ENCODE measurements at places on chromosomes 6 and 20. TPM values are rescaled to one million over a fixed set of nuclear protein-coding genes. Genes with fewer than 3 reads are reported as not detected.

Gene HBS1L
- total RNA-seq, result 105 TPM

DNA sequence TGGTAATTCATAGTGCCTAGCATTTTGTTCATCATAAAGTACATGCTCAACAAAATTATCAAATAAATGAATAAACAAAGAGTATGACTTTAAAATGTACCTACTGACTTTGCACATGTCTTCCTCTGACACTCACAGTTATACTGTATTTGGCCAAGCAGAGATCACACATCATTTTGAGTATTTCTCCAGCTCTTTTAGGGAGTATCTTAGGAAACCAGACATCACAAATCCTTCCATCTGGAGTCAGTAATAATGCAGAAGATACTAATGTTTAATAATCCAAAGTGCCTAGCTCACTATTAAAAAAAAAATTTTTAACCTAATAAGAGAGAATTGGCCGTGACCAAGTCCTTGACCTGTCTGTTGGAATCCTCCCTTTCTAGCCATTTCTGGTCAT lies 154.6 kb downstream of the ZNF217 start:
- no peak for DNase-seq

DNA sequence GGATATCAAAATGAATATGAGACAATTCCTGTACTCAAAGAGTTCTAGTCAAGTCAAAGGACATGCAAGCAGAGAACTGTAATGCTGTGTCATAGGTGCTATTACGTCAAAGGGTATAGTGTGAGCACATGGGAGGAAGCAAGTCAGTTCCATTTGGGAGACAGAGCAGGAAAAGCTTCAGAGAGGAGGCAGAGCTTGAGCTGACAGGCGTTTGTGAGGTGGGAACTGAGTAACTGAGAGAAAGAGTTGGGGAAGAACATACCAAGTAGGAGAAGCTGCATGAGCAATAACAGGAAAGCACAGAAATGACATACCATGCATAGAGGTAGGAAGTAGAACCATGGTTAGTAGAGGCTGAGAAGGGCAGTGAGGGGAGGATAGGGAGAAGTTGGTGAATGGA lies 15.2 kb upstream of the SSR1 start:
- no peak for DNase-seq

DNA sequence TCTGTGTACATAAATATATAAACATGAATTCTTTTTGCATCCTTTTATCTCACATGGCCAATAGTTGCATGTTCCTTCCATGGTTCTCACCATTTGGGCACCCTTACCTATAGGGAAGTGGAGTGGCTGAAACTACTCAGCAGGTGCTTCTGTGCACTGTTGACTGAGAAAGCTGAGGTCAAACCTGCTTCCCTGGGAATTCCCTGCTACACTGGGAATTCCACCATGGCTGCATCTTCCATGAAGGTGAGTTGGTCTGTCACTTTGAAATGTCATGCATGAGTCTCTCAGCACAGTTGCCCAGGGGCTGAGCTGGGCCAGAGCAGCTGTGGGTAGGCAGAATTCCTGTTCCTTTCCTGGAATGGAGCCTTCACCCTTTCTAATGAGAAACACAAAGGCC lies 193.8 kb upstream of the PRSS16 start:
- DNase-seq, result no peak

Gene CTAGE9
- not detected for total RNA-seq

GRCh38 chr20:21709535-21709904 lies 4.1 kb downstream of the PAX1 start:
- no peak for DNase-seq

Gene C6orf141
- total RNA-seq, result 3.1 TPM

- no peak for DNase-seq
Measured at GRCh38 chr20:50814438-50815161, 19.7 kb downstream of the BCAS4 start.

GRCh38 chr20:1427457-1428054 lies 34.7 kb upstream of the FKBP1A start:
- DNase-seq, result no peak

Gene FOXC1
- 7.3 TPM for total RNA-seq

DNA sequence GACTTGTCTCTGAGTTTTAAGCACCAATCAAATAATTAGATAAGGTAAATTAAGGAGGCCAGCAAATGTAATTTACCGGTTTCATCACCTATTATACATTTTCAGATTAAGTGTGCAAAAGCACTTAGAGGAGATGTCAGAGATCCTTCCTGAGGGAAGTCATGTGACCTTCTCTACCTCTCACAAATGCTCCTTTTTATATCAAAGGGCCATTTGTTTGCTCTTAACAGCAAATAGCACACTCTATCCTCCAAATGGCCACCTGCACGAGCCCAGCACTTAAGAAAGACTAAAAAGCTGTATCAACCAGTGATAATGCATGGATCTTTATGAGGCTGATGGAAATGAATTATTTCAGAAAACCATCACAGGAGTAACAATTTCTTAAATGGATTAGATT lies 149.4 kb downstream of the ELOVL4 start:
- no peak for DNase-seq

DNA sequence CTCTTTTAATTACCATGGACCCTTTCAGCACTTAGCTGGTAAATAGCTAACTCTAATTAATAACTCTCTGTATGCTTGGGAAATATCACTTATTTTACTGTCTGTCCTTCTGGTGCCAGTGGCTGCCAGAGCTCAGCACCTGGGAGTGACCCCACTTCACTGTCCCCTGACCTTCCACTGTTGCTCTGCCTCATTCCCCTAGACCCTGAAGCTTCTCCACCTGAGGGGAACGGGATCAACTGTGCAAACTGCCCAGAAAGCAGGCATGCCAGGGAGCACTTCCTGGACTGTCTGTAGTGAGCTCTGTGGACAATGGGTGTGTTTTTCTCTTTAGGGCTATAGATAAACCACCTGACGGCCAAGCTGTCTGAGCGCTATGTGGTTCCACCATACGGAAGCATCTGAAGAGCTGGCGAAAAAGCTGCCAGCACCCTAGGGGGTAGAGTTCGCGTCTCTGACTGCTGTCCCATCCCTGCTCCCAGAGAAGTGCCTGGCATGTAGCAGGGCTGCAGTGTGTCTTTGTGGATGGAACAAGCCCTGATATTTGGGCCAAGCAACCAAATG lies 106.3 kb upstream of the FOXA2 start:
- DNase-seq, result no peak

- no peak for DNase-seq
Measured at GRCh38 chr6:111157412-111157811, 70.1 kb downstream of the SLC16A10 start.

Gene MEI4
- total RNA-seq, result 0.21 TPM

- no peak for DNase-seq
Measured at GRCh38 chr6:37646097-37646864, 51.4 kb downstream of the MDGA1 start.

DNA sequence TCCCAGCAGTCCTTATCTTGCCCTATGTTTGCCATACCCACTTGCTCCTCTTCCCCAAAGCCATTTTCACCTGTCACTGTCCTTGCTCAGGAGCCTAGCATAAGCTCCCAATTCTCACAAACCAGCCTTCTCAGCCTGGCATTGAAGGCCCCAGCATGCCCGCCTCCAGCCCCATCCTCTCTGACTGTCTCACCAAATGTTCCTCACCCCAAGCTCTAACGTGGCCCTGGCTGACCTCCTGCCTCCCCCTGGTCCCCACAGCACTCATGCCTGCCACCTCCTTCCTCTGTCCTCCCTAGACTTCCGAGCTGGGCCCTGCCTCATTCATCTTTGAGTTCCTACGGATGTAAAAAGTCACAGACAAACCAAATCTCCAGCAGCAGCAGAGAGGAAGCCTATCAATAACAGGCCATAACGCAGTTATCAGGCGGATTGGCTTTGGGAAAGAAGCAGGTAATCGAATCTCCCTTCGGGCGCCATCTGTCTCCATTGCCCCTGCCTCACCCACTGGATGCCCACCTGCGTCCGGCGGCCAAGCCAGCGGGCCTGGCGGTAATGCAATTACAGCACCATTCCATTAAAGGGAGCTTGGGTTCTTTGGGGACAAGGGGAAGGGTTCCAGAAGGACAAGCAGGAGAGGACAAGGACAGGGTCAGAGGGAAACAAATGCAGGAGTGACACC lies 104.4 kb downstream of the MRPL14 start:
- DNase-seq, result no peak

- DNase-seq, result no peak
Measured at GRCh38 chr20:436476-436875, 25.9 kb downstream of the TBC1D20 start.

DNA sequence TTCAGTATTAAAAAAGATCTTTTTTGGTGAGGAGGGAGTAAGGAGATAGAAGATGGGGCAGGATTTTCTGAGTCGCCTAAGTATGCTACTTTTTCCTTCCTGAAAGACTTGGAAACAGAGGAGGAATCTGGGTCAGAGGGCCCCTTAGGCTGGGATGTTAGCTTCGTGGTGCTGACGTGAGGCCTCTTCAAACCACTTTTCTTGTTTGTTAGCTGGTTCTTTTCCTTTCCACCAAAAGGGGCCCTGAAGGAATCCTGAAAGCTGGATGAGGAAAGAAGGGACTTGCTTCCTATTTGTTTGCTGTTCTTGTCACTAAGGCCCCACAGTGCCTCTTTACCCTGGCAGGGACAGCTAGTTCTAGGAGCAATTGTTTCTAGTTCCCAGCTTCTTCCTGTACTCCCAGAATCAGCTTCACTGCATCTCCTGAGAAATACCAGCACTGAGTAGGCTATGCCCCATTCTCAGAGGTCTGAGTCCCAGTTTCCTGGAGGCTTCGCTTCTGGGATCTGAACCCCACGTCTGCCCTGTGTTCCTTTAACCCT lies 2.2 kb upstream of the IL20RA start:
- no peak for DNase-seq

DNA sequence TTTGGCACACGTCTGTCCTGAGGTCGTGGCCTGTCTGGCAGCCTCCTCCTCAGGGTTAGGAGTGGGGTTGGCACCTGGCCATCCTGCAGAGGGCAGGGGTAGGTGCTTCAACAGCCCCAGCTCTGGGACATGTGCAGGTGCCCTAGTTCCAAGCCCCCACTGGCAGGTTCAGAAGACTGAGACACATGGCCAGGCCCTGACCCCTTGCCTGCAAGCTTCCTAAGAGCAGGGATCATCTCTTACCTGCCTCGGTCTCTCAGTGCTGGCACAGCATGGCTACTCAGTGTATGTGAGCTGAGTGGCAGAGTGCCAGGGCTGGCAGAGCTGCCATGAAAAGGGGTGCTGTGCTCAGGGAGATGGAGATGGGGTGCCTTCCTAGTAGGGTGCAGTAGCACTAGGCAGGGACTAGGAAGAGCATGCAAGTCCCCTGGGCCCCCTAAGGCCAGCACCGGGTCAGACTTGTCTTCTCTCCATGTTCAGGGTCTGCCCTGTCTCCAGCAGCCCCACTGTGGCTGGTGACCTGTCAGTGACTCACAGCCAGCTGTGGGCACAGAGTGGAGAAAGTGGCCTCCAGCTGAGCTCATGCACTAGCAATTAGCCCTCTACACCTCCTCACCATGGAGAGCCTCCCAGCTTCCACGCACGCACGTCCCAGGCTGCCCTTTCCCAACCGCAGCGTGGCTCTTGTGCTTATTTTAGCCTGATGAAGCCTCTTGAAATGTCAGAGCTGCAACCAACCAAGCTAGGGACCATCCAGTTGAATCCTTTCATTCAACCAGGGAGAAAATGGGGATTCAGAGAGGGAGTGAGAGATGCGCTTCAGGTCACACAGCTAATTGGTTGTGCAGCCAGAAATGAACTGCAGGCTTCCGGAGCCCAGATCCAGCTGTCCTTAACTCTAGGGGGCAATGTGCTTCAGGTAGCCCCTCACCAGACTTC lies 116.6 kb downstream of the MRPL14 start:
- no peak for DNase-seq

- DNase-seq, result no peak
Measured at GRCh38 chr6:81773887-81774286, 21.4 kb upstream of the TENT5A start.

Gene HDDC2
- 44.6 TPM for total RNA-seq

DNA sequence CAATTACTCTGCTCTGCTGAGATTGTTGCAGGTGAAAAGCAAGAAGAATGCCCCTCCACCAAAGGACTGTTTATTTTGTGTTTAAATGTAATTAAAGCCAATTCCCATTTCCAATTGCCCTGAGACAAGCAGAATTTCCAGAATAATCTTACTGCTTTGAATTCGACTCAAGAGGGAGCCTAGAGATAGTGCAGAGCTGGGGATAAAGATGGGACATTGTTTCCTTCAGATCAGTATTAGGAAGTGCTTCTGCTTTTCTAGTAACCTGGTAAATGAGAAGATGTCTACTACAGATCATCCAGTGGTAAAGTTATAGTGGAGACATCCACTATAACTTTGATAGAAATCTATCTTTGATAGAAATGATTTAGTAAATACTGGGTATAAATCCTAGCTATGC lies 326.9 kb downstream of the UBE3D start:
- DNase-seq, result no peak

Gene GLO1
- total RNA-seq, result 160 TPM

DNA sequence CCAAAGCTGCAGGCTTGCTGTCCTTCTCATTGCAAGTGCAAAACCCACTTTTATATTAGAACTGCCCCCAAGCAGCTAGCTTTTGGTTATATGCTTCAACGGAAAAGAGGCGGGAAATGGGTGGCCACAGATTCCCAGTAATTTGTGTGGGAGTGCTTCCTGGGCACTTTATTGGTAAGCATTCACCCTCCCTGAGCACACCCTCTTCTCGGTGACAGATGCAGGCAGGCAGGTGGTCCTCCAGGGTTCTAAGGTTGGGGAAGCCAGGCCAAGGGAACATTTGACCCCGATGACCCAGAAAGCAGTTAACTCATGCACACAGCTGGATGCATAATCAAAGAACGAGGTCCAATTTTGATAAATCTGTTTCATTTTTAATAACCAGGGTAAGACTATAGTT lies 29.1 kb downstream of the PRDM1 start:
- no peak for DNase-seq

Gene AKAP12
- 226 TPM for total RNA-seq

DNA sequence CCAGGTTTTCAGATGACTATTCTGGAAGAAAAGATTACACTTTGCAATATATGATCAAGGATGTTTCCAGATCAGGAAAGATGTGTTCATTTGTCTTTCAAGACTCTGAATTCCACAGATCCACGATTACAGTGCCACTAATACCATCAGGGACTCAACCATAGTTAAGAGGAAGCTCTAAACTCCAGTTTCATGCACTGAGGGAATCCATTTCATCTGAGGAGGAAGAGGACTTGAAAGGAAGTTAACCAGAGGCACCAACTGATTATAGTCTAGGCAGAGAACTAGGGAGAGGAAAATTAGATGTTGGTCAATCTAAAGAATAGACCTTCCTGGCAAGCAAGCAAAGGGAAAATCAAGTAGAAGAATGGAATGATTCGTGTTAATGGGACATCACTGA lies 218.3 kb upstream of the PRDM1 start:
- no peak for DNase-seq

GRCh38 chr6:45148278-45148677 lies 179.9 kb upstream of the RUNX2 start:
- DNase-seq, result no peak

Gene FAM217B
- total RNA-seq, result 11.6 TPM

Gene IL20RA
- total RNA-seq, result 4.4 TPM

GRCh38 chr6:82268301-82268846 lies 20.8 kb upstream of the IBTK start:
- DNase-seq, result no peak

- no peak for DNase-seq
Measured at GRCh38 chr20:50199703-50200102, 9.1 kb downstream of the CEBPB start.

Data from urinary bladder (tissue), 4 donors.